ENCODE measurements at places on chromosomes 1 and 21.

- no peak for DNase-seq
Observed at GRCh38 chr1:231931146-231931545, 304.6 kb downstream of the DISC1 start.

DNA sequence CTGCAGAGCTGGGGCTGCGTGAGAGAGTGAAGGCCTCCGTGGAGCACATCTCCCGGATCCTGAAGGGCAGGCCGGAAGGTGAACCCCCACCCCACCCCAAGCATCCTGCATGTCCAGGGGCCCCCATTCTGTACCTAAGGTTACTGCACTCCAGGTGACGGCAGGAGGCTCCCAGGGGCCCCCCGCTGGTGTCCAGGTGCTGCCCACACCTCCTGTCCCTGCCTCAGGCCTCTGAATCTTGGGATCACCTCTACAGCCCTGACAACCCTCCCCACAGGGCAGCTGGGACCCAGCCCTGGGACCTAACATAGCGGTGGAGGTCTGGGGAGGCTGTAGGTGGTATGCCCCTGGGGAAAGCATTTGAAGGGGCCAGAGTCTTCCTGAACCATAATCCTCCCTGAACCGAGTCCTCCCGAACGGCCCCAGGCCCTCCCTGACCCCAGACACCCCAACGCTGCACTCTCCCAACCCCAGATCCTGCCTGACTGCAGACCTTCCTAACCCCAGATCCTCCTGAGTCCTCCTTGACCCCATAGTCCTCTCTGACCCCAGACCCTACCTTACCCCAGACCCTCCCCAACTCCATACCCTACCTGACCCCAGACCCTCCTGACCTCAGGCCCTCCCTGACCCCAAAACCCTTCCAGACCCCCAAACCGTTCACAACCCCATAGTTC, 33.5 kb downstream of the TRIM11 start:
- no peak for DNase-seq

DNA sequence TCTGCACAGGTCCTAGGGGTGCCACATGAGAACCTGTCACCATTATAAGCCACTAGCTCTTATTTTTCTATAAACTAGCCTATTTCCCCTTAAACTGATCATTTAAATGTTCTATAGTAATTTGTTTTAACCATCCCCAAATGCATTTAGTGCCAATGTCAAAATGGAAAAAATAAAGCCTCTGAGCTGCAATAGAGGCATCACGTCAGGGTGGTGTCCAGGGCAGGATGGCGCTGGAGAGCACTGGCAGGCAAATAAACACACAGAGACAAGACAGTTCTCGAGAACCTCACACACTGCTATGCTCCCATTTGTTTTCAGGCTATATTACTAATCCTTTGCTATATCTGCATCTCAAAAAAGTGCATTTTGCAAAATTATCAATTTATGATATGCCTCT, 73.4 kb upstream of the NEK2 start:
- no peak for DNase-seq

DNA sequence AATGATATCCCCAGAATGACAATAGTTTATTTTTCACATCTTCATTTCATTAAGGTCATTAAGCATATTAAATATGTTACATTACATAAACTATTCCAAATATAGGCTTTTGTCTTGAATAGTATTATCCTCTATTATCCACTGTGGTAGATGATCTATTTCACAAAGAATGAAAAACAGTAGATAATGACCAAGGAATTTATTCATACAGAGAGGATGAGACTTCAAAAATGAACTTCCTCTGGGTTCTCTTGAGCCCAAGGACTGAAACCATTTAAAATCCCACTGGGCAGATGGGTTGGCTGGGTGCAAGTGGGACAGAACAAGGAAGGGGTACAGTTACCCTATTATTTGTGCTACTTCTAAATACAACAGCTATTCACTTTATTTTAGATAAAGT, 33.0 kb downstream of the PTPN14 start:
- DNase-seq: no peak

DNA sequence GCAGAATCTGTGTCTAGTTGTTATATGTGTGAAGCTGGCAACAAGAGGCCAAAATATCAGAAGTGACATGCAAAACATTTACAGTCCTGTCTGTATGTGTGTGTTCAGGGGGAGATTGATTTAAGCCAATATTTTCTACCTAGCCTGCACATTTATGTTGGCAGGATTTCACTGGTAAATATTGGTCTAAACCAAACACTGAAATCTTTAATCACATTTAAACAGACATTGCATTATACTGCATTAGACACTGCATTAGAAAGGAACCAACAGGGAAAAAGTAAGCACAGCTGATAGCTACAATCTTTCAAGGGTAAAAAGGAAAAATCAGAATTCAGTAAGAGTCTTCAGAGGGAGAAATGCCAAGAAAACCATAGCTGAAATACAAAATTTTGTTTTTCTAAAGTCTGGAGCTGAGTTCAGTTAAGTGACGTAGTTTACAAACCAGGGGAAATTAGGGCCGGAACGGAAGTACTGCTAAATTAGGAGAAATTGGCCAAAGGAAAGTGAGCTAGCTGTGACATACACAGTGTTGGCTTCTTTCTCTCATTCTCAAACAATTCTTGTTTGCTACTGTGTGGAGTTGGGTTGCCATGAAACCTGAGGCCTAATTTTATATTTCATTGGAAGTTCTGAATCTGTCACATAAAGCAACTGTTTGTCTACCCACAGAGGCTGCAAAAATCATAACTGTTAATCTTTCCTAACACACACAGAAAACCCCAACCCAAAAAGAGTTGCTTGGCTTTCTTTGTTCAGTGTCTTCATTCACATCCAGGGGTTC, 217.3 kb upstream of the SGIP1 start:
- DNase-seq: no peak

DNA sequence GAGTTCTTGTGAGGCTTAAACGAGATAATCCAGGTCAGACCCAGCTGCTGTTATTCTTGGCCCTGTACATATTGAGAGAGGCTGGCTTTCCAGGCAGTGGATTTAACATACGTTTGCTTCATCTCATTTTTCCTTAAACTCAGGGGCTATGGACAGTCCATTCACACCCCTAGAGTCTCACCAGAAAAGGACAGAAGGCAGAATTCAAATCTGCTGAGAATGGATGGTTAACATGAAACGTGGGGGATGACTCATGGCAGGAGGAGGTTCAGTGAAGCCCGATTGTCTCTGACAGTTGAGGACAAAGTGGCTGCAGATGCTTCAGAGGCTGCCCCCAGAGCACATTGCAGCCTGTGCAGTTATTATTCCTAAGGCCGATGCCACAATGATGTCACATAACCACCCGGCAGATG, 39.5 kb downstream of the TGFB2 start:
- no peak for DNase-seq

GRCh38 chr1:119097380-119097779, 43.1 kb downstream of the WARS2 start:
- DNase-seq: no peak

DNA sequence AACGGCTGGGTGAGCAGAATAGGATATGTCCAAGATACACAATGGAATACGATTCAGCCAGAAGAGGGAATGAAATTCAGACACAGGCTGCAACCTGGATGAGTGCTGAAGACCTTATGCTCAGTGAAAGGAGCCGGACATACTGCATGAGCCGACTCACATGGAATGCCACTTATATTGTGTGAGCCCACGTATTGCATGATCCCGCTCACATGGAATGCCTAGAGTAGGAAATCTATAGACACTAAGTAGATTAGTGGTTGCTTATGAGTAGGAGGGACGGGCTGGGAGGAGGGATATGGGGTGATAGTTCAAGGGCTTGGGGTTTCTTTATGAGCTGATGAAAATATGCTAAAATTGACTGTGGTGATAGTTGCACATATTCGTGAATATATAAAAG, 26.8 kb downstream of the TMPRSS2 start:
- no peak for DNase-seq
